Fibroblast of pulmonary artery (primary cell): ENCODE measurements at places on chromosomes 11 and 22.

DNA sequence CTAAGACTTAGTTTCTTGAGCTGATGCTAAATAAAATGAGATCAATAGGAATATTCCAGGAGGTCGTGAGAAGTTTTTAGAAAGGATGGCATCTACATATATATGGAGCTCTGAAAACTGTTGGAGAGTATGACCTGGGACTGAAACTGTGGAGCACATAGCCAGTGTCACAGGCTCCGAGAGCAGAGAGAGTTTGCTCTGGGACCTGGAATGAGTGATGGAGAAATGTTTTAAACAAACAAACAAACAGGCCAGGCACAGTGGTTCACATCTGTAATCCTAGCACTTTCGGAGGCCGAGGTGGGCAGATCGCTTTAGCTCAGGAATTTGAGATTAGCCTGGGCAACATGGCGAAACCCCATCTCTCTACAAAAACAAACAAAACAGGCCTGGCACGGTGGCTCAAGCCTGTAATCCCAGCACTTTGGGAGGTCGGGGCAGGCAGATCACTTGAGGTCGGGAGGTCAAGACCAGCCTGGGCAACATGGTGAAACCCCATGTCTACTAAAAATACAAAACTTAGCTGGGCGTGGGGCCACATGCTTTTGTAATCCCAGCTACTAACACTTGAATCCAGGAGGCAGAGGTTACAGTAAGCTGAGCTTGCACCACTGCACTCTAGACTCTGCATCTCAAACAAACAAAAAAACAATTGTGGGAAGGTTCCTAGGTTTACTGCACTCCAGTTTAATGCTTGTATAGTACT, 67.1 kb downstream of the SLC35F2 start:
- no peak for DNase-seq

- DNase-seq: no peak
Observed at GRCh38 chr11:1082346-1082727, 7.7 kb downstream of the MUC2 start.

DNA sequence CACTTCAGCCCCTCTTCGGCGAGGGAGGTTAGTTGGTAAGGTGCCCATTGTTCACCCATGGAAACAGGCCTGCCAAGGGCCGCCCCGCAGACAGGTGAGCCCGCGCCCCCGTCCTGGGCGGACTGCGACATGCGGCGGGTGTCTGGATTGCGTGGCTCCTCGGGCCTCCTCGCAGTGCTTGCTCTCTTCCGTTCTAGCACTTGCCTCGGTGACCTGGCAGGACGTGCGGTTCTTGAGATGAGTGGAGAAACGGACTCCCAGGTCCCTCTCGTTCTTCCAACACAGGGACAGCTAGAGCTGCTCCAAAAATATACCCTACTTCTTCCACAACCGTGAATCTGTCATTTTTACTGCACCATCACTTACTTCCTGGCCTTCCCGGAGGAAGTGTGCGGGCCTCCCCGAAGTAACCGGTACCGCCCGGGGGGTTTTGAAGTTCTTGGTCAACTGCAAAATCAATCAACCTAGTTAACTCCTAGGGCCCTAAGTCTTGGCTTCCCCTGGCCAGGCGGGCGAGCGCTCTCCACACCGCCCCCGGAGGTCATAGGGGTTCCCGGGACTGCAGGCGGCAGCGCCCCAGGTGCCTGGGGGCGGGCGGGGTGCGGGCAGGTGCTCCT, 745 bp upstream of the ZBTB44 start:
- no peak for DNase-seq

DNA sequence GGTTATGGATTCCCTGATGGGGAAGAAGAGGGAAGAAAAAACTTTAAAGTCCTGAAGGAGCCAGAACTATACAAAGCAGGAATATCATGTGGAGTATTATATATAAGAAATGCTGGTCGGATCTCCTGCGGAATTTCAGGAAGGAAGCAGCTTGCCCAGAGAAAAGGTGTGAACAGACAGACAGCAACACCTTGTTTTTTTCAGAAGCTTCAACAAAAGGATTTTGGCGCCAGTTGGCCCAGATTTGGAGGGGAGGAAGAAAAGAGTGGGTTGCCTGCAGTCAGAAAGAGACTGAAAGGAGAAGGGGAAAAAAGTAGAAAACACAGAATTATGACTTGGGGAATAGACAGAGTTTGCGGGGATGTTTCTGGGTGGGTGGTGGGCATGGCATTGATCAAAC, 45.2 kb downstream of the SEZ6L start:
- DNase-seq: no peak

DNA sequence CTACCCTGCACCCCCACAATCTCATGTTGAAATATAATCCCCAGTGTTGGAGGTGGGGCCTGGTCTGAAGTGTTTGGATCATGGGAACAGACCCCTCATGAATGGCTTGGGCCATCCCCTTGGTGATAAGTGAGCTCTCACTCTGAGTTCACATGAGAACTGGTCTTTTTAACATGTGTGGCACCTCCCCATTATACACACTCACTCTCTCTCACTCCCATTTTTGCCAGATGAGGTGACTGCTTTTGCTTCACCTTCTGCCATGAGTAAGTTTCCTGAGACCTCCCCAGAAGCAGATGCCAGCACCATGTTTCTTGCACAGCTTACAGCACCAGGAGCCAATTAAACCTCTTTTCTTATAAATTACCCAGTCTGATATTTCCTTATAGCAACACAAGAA, 32.1 kb upstream of the DRD2 start:
- DNase-seq: no peak

- peak; percentile 63 for DNase-seq
Observed at GRCh38 chr11:450809-451451, 851 bp downstream of the PTDSS2 start.

- peak; percentile 86 for DNase-seq
Observed at GRCh38 chr11:75428281-75428724, 4.7 kb downstream of the KLHL35 start.

DNA sequence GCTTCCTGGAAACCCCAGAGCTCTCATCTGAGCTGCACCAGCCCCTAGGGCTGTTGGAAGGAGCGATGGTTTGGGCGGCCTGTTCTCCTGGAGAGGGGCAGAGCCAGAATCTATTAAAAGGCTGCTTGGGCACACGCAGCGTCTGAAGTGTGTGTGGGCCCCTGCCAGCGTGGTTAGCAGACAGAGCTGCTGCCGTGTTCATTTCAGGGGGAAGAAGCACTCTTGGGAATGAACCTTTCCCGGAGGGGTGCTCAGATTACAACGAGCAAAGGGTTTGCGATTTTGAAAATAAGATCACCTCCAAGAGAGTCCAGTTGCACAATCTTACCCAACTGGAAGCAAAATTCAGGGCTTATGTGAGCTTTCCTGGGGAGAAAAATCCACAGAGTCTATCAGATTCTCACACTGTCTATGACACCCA, 12.9 kb downstream of the ANO1 start:
- DNase-seq: no peak

- no peak for DNase-seq
Observed at GRCh38 chr11:64711956-64712362, 11.0 kb downstream of the NRXN2 start.

DNA sequence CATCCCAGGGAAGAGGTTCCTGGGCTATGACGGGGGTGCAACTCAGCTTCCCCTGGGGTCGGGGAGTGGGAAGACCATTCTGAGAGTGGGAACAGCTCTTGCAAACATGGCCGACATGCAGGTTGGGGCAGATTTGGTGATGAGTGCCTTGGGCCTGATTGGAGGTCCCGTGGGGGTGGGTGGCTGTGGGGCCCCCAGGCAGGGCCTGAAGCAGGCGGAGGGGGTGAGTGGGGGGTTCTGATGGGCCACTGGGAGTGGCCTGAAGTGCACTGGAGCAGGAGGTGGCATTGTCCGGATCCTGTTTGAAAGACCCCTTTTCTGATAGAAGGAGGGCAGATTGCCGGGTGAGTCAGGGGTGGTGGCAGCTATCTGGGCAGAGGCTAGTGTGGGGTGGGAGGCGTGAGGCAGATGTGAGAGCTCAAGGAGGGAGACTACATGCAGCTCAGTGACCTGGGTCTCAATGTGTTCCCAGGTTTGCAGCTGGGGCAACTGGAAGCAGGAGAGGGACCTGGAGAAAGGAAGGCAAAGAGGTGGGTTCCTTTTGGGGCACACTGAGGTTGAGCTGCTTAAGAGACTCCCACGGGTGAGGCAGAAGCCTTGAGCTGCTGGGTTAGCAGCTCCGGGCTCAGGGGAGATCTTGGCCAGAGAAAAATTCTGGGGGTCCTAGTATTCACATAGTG, 15.1 kb downstream of the MYEOV start:
- DNase-seq: no peak

DNA sequence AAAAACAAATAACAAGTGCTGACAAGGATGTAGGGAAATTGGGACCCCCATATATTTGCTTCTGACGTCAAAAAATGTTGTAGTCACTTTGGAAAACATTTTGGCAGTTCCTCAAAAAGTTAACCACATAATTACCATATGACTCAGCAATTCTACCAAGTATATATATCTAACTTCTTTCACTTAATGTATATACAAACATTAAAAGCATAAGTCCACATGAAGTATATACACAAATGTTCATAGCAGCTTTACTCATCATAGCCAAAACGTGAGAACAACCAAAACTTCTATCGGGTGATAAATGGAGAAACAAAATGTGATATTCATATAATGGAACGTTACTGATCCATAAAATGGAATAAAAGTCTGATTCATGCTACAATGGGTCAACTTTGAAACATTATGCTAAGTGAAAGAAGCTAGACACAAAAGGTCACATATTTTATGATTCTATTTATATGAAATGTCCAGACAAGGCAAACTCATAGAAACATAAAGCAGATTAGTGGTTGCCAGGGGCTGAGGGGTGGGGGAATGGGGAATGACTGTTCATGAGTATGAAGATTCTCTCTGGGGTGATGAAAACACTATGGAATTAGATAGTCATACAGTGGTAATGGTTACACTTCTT, 48.7 kb upstream of the TEAD1 start:
- DNase-seq: peak; percentile 62

GRCh38 chr22:38921806-38922205, 35.6 kb upstream of the APOBEC3A start:
- no peak for DNase-seq
